ENCODE measurements at places on chromosomes 1 and 21.
A peak's percentile ranks its signal among the peaks of the same experiment; 100 is the strongest.

DNA sequence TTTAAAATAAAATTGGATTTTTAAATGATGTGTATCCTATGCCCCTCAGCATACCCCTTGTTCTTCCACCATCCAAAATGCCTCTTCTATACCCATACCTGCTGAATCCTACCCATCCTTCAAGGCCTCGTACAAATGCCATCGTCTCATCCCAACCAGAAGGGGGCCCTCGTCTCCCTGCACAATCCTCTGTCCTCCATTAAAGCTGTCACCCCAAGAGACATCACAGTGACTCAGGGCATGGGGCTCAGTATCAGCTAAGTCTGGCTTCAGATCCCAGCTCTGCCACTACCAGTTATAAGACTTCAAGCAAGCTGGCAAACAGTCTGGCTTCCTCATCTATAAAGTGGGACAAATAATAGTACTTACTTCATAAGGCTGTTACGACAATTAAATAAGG lies 23.8 kb downstream of the IGFN1 start:
- DNase-seq, result no peak

DNA sequence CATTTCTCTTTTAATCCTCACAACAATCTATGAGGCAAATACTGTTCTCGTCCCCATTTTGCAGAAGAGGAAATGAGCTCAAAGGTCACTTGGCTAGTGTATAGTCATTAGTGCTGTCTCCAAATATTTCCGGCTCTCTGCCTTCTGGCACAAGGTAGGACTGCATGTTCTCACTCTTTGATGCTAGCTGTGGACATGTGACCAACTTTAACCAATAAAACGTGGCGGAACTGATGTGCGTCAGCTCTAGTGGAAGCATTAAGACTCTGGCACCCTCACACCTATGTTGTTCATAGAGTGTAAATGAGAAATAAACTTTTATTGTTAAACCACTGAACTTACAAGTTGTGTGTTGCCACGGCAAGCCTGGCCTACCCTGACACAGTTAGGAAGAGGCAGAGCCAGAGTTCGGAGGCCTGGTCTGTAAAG lies 5.0 kb upstream of the KIF21B start:
- no peak for DNase-seq

DNA sequence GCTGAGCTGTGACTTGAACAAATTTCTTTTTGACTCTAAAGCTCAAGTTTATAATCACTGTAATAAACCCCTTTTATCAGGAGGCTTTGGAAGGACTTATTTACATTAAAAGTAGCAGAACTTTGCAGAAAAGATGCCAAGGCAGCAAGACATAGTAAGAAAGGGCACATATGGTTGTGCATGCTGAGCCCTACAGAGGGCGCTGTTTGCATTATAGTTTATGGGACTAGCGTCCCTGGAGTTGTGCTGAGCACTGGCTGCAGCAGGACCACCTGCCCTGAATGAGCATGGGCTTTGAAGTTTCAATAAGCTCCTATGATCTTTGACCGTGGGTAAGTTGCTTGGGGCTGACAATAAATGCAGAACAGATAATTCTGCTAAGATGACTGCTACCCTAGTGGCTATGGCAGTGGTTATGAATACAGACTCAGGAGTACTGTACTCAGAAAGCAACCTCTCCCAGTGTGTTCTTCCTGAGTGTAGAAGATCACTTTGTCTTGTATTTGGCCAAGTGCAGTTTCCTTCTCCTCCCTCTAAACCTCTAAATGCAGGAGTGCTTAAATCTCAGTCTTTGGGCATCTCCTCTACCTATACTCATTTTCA lies 45.4 kb upstream of the USP1 start:
- DNase-seq, result no peak

DNA sequence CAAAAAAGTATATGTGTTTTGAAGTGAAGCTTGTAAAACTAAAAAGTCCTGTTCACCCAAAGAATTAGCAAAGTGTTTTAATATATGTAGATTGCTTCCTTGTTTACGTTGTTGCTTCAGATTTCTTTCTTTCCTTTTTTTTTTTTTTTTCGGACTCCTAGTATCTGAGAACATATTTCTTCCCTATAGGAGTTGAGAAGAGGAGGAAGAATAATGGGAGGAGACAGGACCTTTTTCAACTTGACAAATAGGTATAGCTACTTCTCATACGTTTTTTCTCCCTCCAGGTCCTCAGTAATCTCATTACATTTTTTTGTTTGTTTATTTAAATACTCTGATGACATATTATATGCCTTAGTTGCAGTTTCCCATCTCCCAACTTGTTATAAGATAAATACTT lies 8.9 kb downstream of the DISP1 start:
- DNase-seq, result peak; percentile 27

DNA sequence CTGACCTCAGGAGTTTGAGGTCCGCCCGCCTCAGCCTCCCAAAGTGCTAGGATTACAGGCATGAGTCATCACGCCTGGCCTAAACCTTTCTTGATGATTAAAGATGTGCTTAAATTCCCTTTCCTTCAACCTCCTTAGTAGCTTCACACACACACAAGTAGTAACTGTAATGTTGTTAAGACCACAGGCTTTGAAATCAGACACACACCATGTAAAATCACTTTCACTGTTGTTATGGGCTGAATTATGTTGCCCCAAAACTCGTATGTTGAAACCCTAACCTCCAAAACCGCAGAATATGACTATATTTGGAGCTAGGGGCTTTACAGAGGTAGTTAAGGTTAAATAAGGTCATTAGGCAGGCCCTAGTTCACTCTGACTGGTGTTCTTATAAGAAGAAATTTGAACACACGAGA lies 180.2 kb downstream of the NR5A2 start:
- DNase-seq, result no peak
